CD4-positive, alpha-beta T cell treated with Interleukin-10 for 1 hour (primary cell): ENCODE measurements at places on chromosomes 12 and 14.

- DNase-seq: no peak
Measured at GRCh38 chr12:130705178-130705822, 10.8 kb downstream of the RIMBP2 start.

GRCh38 chr14:76904100-76904739 lies 78.0 kb downstream of the LRRC74A start:
- DNase-seq: no peak

DNA sequence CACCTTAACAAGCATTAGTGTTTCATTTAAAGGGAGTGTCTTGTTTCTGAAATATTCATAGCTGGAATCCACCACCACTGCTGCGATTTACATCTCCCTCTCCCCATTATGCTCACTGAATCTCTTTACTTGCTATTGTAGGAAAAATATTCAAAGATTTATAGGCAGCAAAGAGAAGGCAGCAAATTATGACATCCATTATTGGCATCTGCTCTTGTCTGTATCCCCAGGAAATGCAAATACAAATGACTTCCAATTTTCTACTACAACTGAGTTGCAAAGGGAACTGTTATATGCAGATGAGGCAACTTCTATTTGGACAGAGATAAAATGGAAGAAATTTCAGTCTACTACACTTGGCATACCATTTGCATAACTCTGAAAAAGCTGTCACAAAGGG lies 88.4 kb upstream of the PRKD1 start:
- DNase-seq: no peak

DNA sequence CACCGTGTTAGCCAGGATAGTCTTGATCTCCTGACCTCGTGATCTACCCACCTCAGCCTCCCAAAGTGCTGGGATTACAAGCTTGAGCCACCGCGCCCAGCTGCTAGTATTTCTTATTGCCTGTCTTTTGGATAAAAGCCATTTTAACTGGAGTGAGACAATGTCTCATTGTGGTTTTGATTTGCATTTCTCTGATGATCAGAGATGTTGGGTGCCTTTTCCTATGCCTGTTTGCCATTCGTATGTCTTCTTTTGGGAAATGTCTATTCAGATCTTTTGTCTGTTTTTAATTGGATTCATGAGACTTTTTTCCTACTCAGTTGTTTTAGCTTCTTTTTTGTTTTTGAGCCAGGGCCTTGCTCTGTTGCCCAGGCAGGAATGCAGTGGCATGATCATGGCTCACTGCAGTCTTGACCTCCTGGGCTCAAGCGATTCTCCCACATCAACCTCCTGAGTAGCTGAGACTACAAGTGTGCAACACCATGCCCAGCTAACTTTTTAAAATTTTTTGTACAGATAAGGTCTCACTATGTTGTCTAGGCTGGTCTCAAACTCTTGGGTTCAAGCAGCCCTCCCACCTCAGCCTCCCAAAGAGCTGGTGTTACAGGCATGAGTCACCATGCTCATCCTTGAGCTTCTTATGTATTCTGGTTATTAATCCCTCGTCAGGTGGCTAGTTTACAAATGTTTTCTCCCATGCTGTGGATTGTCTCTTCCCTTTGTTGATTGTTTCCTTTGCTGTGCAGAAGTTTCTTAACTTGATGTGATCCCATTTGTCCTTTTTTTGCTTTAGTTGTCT lies 65.9 kb downstream of the ACACB start:
- DNase-seq: no peak

- DNase-seq: no peak
Measured at GRCh38 chr12:41972196-41972595, 172.5 kb downstream of the GXYLT1 start.

DNA sequence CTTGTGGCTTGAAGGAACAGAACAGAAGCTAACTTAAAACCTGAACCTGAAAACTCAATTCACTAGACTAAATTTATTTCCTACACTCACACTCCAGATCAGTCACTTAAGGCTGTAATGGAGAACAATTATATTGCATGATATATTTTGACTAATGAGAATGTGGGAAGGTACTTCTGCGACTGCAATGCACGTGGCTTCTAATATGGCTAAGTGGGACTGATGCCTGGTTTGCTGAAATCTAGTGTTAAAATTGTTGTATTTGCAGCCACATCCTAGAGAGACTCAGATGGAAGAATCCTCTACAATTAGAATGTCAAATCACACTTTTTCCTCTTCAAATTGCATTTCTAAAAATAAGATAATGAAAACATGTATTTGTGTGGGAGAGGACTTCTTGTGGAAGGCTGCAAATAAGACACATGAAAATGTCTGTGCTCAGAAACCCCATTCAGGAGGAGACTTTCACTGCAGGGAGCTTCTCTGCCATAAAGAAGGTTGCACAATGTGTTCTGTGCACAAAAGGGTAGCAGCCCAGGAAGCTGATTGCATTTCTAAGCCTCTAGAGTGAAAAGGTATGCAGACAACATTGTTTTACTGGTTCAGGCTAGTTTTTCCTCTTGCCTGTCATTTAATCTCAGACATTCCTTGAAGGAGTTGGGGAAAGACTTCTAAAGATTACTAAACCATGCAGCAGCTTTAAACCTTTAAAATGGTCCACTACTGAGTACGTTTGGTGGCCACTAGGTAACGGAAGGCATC lies 224.3 kb downstream of the NEDD1 start:
- no peak for DNase-seq

- DNase-seq: no peak
Measured at GRCh38 chr14:93104961-93105360, 10.8 kb downstream of the ITPK1 start.

GRCh38 chr12:48542300-48542928 lies 17.0 kb downstream of the OR8S1 start:
- DNase-seq: peak; percentile 53

DNA sequence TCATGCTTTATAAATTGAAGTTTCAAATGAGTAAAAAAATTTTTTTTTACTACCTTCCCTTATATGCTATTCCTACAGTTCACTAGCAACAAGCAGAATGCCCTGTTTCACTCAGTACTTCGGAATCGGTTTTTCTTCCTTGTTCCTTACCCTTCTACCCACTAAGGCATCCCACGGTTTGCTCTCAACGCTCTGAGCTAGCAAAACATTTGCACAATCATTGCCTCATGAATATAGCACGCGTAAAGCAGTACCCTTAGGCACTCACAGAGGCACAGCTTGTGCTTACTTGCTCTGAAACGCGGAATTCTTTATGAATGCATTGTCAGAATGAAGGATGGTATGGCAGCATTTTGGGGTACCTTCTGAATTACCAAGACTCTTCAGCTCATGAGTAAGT lies 45.0 kb downstream of the PPP1R13B start:
- no peak for DNase-seq

- DNase-seq: no peak
Measured at GRCh38 chr14:37665479-37665878, 70.0 kb downstream of the TTC6 start.

GRCh38 chr12:42266579-42267230 lies 28.7 kb upstream of the YAF2 start:
- DNase-seq: no peak

DNA sequence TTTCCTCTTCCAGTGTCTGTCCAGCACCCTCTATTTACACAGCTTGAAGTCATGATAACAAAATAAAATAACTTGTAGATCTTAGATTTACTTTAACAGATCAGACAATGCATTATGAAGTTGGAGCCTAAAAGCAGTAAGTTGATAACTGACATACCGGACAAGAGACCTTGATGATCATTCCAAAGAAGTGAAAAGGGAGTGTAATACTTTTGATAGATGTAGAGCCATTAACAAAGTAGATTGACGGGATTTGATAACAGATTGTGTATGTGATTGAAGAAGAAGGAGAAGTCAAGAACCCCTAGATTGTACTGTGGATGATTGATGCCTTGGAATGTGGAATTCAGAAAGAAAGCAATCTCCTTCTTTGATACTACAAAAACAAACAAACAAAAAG lies 403.8 kb upstream of the MGAT4C start:
- no peak for DNase-seq

DNA sequence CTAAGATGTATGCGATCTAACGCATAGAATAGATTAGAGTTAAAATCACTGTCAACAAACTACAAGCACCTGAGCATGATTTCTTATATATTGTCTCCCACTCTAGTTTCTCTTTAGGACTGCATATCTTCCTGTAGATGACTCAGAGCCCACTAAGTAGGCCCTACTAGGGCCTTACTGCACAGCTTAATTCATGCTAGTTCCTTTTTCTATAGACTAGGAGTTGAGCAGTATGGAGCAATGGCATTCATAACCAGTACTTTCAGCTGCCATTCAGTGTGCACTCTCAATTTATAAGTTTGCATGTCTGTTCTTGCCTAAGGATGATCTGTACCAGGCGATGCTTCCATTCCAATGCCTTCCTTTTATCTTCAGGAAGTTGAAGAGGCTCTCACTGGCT lies 103.5 kb downstream of the METTL25 start:
- no peak for DNase-seq

DNA sequence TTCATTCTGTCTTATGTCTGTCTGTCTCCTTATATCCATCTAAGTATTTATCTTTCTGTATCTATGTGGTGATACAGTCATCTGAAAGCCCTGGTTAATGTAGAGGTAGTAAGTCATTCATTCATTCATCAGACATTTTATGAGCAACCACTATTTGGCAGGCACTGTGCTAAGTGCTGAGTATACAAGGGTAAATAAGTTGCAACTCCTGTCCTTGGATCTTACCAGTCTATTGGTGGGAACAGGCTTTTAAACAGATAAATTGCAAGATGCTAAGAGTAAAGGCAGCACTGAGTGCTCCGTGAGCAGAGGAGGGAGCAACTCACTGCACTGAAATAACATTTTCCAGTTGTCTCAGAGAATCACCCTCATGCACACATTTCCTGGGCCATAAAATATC lies 68.6 kb downstream of the TMEM30B start:
- DNase-seq: no peak

DNA sequence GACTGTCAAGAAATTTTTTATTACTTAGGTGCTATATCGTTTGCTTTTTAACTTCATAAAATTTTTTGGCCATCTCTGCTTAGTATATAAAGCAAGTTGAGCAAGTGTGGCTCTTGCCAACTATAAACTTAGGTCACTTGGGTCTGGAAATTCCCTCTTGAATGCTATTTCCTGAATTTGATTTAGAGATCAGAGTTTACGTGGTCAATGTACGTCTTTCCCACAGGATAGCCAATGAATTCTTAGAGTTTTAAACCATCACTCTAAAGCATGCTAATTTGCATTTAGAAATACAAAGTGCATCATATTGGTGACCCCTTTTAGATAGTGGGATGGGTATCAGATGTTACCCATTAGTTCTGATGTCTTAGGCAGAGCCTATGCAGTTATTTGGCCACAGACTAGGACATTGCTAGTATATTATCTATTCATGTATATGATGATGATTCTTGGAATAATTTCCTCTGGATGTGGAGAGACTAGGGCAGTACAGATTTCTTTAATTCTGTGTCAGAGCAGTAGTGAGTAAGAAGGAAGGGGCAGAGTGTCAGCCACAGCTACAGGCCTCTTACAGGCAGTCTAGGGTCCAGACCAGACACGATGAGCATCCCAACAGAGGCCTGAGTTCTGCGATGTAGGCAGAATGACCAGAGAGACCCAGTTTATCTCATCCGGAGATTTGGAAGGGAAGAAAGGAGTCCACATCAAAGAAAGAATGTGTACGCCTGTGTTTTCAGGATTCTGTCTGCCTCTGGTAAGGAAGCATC lies 30.3 kb downstream of the SCN8A start:
- DNase-seq: no peak

DNA sequence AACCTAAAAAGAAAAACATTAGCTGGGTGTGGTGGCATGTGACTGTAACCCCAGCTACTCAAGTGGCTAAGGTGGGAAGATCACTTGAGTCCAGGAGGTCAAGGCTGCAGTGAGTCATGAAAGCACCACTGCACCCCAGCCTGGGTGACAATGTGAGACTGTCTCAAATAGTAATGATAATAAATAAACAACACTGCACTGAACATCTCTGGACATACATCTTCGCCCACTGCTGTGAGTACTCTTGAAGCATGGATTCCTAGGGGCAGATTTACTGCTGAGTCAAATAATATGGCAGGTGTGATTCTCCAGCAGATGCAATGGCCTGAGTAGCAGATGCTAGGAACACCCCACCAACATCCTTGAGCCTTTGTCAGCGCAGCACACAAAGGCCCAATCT lies 23.6 kb downstream of the ABCB9 start:
- no peak for DNase-seq

GRCh38 chr12:19299765-19300164 lies 139.5 kb upstream of the AEBP2 start:
- DNase-seq: no peak

- no peak for DNase-seq
Measured at GRCh38 chr14:51157012-51157411, 62.1 kb upstream of the TRIM9 start.

- no peak for DNase-seq
Measured at GRCh38 chr14:22180045-22180444, 409.0 kb downstream of the DAD1 start.

DNA sequence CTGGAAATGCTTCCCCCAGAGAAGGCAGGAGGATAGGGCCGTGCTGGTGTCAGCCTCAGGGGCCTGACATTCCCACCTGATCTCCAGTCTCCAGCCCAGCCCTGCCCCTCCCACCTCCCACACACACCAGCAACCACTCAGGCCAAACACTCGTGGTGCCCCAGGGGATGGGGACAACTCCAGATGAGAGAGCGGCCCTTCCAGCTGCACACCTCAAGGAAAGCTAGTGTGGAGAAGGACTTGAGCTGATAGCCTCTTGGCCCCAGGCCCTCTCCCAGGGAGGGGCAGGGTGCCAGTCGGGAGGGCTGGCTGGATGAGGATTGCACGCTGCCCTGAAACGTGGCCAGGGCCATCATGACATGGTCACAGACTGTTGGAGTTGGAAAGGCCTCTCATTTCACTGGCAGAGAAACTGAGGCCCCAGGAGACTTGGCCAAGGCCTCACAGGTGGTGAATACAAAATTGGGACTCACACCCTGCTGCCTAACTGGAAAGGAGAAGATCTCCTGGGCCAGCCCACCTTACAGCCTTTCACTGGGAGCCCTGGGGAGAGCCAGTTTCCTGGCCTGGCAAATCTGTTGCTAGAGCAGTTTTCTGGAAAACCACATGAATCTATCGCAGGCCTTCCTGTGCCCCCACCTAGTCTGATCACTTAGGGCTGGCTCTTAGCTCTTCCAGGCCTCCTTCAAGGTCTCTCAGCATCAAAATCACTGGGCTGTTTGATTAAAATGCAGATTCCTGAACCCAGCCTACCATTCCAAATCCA lies 52.1 kb downstream of the IRF2BPL start:
- no peak for DNase-seq

DNA sequence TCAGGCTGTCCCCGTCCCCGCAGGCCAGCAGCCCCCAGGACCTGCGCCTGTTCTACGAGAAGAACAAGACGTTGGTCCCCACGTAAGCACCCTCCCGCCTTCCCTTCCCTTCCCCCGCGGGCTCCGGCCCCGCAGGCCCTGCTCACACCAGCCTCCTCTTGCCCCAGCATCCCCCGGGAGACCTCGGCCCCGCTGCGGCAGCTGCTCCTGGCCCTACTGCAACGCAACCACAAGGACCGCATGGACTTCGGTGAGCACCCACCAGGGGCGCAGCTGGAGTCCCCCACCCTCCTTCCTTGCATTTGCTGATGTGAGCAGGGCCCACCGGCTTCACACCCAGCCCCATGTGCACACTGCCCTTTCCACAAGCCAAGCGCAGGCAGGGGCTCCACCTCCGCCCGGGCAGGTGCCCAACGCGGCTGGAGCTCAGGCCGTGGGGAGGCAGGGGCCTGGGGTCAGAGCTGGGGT lies 15.4 kb downstream of the ULK1 start:
- DNase-seq: no peak
